ENCODE measurements at places on chromosomes 3 and 15. TPM values are rescaled to one million over a fixed set of nuclear protein-coding genes. Genes with fewer than 3 reads are reported as not detected.

Gene LSMEM2
- not detected for total RNA-seq

Gene HYKK
- 9.3 TPM for total RNA-seq

Gene RPP25
- total RNA-seq: not detected

Gene LAMB2
- total RNA-seq: 40.7 TPM

GRCh38 chr3:145767909-145768308 lies 393.1 kb downstream of the PLOD2 start:
- no peak for DNase-seq

- DNase-seq: no peak
Measured at GRCh38 chr15:98678484-98678883, 30.1 kb downstream of the IGF1R start.

DNA sequence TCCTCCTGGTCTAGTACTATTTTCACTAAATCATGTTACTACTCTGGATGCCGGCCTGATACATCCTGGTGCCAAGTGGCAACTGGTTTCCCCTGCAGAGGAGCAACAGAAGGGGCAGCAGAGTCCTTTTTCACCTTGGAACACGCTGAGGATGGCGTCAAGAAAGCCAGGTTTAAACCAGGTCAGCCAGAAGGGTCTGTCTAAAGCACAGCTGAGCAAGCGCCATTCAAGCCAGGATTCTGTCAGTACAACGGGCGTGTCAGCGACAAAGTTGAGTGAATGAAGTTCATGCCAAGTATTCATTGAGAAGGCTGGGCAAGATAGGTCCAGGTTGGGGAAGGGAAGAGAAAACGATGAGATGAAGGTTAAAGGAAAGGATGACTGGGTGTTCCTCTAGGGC lies 88.2 kb downstream of the FBN1 start:
- DNase-seq: no peak

All from H4 (cell line).